T-cell (primary cell): ENCODE measurements at places on chromosomes 3 and 15.

- DNase-seq = no peak
Observed at GRCh38 chr3:192364316-192364715, 363.0 kb downstream of the FGF12 start.

DNA sequence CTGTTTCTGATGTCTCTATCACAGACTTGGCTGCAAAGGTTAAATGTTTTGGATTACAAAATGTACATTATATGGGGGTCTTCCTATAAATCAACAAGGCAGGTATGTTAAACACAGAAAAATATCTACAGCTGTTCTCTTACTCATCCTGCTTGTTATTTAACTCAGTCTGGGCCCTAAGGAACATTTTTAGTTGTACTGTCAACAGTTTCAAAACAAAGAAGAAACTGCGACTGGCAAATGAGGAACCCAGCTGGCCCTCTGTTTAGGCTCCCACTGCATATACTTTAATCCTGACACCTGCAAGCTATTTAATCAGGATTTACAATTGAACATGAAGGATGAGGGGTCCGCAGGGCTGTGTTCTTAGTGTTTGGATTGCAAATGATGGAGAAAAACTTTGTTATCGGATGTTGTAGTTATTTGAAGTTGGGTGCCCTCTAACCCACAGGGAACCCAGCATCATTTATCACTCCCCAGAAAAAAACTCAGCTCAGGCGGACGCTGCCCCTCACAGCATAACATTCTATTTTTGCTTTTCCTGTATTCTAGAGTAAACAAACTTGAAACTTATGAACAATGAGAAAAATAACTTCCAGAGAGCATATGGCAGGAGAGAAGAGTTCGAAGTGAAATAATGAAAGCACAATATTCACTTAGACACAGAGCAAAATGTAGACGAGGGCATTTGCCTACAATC, 91.2 kb downstream of the POLR2M start:
- no peak for DNase-seq

DNA sequence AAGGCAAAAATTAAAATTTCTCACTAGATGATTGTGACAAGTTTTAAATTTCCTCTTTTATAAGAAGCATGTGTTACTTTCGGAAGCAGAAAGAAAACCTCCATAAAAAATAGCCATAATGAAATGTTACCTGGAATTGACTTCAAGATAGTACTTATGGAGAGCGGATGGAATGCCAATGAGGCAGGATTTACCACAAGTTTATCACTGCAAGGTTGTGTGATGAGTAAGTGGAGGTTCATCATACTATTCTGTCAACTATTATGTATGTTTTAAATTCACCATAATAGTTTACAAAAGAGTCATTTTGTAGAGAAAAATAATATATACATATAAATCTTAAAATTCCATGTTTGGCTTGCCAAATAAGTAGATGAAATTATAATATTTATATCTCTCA, 230.3 kb downstream of the SCAPER start:
- DNase-seq = no peak

- DNase-seq = no peak
Observed at GRCh38 chr15:62853841-62854225, 188.7 kb upstream of the TPM1 start.

DNA sequence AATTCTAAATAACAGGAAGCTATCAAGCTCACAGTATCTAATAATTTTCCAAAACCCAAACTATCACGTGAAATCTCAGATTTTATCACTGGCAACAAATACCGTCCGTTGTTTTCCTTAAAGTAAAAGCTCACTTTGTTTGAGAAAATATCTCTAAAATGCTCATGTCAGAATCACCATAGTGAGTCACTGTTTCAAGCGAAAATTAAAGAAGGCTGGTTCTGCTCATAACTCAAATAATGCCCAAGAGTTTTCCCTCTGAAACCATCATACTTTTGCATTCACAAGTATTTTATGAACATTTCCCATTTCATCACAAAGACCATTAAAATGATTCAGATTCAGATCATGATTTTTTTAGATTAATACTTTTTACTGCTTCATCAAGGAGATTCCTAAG, 50.6 kb downstream of the TBL1XR1 start:
- no peak for DNase-seq

DNA sequence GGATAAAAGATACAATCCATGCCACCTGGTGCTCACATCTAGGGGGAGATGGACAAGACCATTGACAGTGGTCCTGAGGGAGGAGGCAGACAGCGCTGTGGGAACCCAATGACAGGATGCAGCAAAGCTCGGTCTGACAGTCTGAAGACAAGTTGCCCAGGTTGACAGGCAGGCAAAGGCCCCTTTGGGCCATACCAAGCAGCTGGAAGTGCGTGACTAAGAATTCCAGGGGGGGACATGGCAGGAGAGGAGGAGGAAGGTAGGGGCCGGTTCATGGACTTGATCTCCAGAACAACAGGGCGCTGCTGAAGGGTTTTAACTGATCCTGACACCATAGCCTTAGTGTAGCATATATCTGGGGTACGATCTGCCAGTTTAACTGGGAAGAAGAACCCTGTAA, 83.4 kb downstream of the RPLP1 start:
- no peak for DNase-seq

GRCh38 chr3:25372167-25372566, 55.9 kb upstream of the RARB start:
- DNase-seq = no peak

DNA sequence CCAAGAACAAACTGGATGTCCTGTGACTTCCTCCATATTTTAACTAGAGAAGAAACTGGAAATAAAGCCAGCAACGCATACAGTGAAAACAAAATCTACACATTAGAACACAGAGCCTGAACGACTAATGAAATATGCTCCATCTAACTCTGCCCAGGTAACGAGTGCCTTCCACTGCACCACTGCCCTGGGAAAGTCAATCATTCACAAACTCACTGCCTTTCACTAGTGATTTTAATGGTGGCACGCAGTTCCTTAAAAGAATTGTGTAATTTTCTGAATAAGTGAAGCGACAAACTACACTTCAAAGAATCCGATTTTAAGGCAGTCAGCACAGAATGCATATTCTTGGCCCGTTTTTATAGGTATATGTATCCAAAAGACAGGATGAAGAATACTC, 416.0 kb downstream of the SHQ1 start:
- no peak for DNase-seq

DNA sequence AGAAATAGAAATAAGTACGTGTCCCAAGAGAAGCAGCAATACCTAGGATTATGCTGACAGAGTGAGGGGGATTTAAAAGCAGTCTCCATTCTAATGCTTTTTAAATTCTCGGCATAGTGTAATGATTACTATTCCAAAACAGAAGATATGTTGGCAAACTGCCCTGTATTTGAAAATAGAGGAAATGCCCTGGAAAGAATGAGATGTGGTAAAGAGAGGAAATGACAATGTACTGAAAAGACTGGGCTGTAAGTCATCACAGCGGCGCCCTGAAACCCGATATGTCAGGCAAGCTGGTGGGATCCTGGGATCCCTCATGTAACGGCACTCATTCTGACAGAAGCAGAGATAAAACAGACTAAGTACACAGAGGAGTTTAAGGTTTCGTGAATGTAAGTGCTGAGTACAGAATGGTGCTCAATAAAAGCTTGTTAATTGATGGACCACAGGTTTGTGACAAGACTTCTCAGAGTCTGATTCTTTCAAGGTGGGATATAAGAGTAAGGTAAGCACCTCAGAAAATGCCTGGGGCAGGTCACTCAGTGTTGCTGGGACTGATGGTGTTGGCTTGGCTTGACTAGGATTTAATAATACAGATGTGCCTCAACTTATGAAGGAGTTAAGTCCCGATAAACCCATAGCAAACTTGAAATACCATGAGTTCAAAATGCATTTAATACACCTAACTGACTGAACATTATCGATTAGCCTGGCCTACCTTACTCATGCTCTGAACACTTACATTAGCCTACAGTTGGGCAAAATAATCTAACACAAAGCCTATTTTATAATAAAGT, 91.4 kb downstream of the NFKBIZ start:
- no peak for DNase-seq

GRCh38 chr15:31353931-31354330, 27.3 kb downstream of the KLF13 start:
- DNase-seq = no peak

- DNase-seq = no peak
Observed at GRCh38 chr15:70314688-70315087, 217.0 kb upstream of the TLE3 start.

- DNase-seq = no peak
Observed at GRCh38 chr3:64456674-64457073, 231.1 kb downstream of the ADAMTS9 start.

DNA sequence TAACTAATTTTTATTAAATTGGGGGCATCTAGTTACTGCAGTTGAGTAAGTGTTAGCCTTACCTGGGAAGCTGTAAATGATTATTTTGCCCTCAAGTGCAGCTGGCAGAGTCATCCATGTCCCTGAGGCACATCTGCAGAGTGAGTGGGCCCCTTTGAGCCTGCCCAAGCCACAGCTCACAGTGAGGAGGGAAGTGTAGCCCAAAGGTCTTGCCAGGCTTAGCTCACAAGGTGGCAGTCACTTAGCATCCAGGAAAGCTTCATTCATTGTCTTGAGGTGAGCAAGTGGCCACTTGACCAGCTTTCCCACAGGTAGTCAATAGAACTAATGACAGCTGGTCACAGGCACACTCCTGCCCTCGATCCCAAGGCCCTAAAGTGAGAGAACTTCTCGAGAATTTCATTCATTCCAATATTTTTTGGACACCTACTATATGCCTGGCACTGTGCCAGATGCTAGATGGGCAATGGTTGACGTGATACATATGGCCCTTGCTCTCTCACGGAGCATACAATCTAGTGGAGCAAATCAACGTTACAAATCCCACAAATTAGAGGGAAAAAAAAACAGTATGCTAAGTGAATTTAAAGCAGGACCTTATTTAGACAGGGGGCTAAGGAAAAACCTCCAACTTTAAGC, 163.3 kb upstream of the IL12A start:
- DNase-seq = no peak

GRCh38 chr3:51384055-51384725, 901 bp upstream of the MANF start:
- DNase-seq = no peak

- no peak for DNase-seq
Observed at GRCh38 chr15:76059320-76060117, at the start of gene TMEM266. TSS of gene TMEM266 (plus strand) at chr15:76059985. CDS start at chr15:76134264, 74,279 bp downstream.

- DNase-seq = no peak
Observed at GRCh38 chr15:39947401-39948197, 13.7 kb downstream of the EIF2AK4 start.

GRCh38 chr15:99098991-99099390, 5.9 kb upstream of the SYNM start:
- no peak for DNase-seq

GRCh38 chr15:50977162-50977561, 68.7 kb downstream of the AP4E1 start:
- no peak for DNase-seq

DNA sequence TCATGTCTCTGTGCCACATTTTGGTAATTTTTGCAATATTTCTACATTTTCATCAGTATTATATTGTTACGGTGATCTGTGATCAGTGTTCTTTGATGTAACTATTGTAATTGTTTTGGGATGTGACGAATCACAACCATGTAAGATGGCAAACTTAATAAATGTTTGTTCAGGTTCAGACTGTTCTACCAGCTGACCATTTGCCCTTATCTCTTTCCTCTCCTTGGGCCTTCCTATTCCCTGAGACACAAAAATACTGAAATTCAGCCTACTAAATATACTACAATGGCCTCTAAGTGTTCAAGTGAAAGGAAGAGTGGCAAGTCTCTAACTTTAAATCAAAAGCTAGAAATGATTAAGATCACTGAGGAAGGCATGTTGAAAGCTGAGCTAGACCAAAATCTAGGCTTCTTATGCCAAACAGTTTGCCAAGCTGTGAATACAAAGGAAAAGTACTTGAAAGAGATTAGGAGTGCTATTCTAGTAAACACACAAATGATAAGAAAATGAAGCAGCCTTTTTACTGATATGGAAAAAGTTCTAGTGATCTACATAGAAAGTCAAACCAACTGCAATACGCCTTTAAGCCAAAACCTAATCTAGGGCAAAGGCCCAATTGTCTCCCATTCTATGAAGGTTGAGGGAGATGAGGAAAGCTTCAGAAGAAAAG, 952.8 kb downstream of the ROBO1 start:
- no peak for DNase-seq

GRCh38 chr3:5013021-5013906, 34.0 kb downstream of the BHLHE40 start:
- no peak for DNase-seq

DNA sequence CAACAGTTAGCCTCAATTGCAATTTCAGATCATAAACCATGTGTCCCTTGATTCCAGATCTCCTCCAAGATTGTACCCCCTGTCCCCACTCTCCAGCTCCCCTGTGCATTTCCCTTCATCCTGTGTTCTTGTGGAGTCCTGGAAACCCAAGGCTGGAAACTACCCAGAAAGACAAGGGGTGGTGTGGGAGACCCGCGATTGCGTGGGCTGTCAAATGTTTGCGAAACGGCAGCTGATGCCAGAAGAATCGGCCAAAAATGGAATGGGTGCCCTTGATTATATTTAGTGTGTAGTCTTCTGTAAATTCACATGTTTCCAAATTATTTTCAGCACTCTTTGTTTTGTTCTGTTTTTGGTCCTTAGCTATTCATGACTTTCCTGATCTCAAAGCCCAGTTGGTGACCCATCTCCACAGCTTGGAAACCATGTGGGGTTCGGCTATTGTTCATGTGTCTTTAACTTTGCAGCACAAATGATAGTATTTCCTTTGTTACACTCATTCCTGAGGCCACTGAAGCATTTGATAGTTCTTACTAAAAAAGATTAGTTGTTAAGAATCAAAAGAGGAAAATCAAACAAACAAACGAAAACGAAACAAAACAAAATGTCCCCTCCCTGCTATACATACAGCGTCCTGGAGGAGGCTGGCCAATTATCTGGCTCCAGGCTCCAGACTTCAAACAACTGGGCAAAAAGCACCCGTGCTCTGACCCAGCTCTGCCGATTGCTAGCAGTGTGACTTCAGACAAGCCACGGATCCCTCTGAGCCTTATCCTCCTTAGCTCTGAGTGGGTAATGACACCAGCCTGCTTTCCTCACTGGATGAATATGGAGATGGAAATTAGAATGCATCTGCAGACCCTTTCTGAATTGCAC, 120.9 kb downstream of the CACNA2D3 start:
- DNase-seq = no peak

DNA sequence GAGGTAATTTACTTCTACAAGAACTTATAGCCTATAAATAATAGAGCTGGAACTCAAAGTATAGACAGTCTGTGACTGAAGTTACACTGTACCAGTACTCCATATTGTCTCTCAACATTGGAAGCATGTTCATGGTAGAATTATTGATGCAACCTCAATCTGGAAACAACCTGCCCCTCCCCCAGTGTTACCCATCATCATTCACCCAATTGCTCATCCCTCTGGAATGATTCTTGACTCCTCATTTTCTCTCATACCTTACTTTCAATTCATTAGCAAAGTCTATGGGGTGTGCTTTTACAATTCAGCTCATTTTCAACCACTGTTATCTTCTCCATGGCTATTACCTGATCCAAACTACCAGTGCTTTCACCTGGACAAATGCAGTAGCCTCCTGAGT, 151.7 kb downstream of the CPNE4 start:
- no peak for DNase-seq

GRCh38 chr15:41996921-41997592, 23.8 kb downstream of the PLA2G4E start:
- DNase-seq = no peak
